Thymus (tissue), 14 donors: ENCODE measurements at places on chromosomes 7 and 10. TPM values are rescaled to one million over a fixed set of nuclear protein-coding genes. Genes with fewer than 3 reads are reported as not detected.

GRCh38 chr7:1890289-1891235 lies 220.5 kb downstream of the ELFN1 start:
- no peak for DNase-seq
- peaks cover 20% of the 10 kb centered on the region for H3K4me1 ChIP-seq
- peaks cover 51% of the 10 kb centered on the region for H3K36me3 ChIP-seq
- no peaks in the 10 kb centered on the region for H3K27me3 ChIP-seq
- H3K4me3 ChIP-seq, result no peak overlapping the region

- H3K27me3 ChIP-seq, result no peaks in the 10 kb centered on the region
- DNase-seq, result no peak
- H3K4me3 ChIP-seq, result no peak overlapping the region
- no peaks in the 10 kb centered on the region for H3K36me3 ChIP-seq
- H3K4me1 ChIP-seq, result peaks cover 4% of the 10 kb centered on the region
Measured at GRCh38 chr10:24716295-24716694, 7.4 kb downstream of the ARHGAP21 start.

- no peaks in the 10 kb centered on the region for H3K36me3 ChIP-seq
- H3K4me3 ChIP-seq, result no peak overlapping the region
- no peaks in the 10 kb centered on the region for H3K4me1 ChIP-seq
- H3K27ac ChIP-seq, result peak overlapping the region; percentile 21
- DNase-seq, result no peak
Measured at GRCh38 chr7:47328392-47329319, 253.3 kb downstream of the TNS3 start.

DNA sequence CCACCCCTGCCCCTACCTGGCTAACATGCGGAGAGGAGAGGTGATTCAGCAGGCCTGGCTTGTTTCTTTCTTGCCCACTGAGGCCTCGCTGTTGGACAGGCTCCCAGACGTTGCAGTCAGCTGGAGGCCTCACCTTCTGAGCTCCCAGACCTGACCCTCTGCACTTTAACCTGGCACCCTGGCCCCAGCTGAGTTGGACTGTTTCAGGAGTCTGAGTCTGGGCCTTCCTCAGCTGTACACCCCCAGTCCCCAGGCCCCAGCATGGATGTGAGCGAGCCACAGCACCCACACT lies 35.0 kb downstream of the UNC5B start:
- H3K36me3 ChIP-seq, result no peaks in the 10 kb centered on the region
- DNase-seq, result no peak

Gene ABCB4
- 0.71 TPM for total RNA-seq

Gene AKR1D1
- total RNA-seq, result 0.05 TPM

Gene FAM149B1
- total RNA-seq, result 15.2 TPM
